A549 treated with RU486 at 1 μM for 4 hours (cell line): ENCODE measurements at places on chromosomes 6 and 20. TPM values are rescaled to one million over a fixed set of nuclear protein-coding genes. Genes with fewer than 3 reads are reported as not detected.

Gene FKBP1C
- total RNA-seq, result 1.9 to 2.7 TPM (median 2.2 TPM) in 5 replicates

Gene TAAR8
- not detected in 5 replicates for total RNA-seq

Gene TRMT6
- total RNA-seq, result 32.1 to 39.8 TPM (median 34.0 TPM) in 5 replicates

Gene NRSN2
- 54.0 to 68.2 TPM (median 62.2 TPM) in 5 replicates for total RNA-seq

Gene NT5E
- total RNA-seq, result 20.4 to 42.9 TPM (median 36.6 TPM) in 5 replicates

Gene SNX21
- 9.4 to 12.4 TPM (median 10.7 TPM) in 5 replicates for total RNA-seq
